ENCODE measurements at places on chromosomes 2 and 18.

DNA sequence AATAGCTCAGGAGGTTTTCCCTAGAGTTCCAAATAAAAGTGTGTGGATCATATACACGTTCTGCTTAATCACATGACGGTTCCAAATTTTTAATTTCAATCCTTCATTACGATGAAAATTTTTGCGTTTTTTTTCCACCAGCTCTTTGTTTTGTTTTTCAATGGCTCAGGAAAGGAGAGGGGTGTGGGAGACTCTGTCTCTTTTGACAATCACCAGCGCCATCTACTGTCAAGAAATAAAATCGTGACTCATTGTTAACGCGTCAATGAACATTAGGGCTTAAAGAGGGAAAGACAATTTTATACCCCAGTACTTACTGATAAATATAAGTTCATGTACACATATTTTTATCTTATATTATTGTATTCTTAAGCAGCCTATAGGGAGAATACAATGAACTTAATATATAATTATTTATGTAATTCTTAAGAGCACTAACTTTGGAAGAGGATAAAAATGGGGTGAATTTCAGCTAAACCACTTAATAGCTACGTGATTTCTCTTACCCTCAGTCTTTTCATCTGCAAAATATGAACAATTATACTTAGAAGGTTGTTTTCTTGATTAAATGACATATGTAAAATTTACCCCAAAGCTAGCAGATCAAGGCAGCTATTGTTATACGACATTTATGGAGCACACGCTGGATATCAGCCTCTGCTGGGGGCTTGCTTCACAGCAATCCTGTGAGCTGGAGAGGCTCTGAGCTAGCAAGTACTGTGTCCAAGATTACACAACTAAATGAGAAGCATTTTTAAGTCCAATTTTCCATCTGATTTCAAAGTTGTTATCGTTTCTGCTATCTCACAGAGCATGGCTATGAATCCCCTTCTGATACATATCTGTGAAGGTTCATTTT is 47.4 kb upstream of the RMDN2 start:
- no peak for DNase-seq

DNA sequence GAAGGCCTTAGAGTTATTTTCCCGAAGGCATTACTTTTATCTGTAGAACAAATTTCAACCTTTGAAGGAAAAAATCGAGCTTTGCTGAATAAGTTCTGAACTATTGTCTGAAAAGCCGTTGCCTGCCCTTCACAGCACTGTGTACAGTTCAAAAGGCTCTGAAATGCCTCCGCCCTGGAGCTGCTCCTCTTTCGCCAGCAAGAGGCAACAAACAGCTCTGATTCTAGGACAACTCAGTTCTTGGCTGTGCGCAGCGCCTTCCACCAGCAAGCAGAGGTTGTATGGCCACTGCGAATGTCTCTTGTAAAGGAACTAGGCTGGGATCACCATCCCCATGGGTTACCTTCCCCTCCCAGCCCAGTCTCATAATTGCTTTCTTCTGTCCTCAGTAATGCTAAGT is 308.5 kb downstream of the GBX2 start:
- DNase-seq = no peak

DNA sequence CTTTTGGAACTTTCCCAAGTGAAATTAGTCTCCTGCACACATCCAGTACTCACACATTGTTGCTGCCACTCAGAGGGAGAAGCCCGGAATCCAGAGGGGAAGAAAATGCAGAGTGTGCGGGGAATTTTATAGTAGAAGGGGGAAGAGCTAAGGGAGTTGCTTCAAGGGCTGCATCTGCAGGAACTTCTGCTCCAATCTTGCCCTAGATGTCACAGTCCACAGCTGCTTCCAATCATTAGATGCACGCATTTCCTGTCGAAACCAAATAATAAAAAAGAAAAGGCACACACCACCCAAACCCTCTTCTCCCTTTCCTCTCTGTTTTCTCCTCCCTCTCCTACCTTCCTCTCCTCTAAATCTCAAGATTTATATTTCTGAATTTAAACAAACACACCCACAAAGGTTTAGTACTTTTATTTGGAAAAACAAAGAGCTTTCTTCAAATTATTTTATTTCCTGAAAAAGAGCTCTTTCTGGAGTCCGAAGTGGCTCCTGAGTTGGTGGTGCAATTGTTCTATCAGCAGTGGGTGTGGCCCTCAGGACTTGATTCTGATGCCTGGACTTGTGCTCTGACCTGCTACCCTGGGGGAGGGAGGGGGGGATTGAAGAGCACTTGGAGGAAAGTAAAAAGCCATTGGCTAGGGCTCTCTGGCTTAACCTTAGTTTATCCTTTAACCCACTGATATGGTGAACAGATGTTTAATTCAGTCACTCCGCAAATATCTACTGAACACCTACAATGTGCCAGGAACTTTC is 72.0 kb downstream of the KCNE4 start:
- no peak for DNase-seq

GRCh38 chr2:229419158-229419557 is 148.1 kb upstream of the PID1 start:
- DNase-seq = no peak

All from stimulated activated CD8-positive, alpha-beta memory T cell treated with anti-CD3 and anti-CD28 coated beads, Interleukin-12 subunit alpha, Interleukin-12 subunit beta, amount 100 ng/mL, for 1 hour (primary cell).